ENCODE measurements at places on chromosomes 16 and 17.

- H3K4me1 ChIP-seq, result peaks cover 30% of the 10 kb centered on the region
- no peaks in the 10 kb centered on the region for H3K36me3 ChIP-seq
- H3K27me3 ChIP-seq, result no peaks in the 10 kb centered on the region
- DNase-seq, result no peak
- peak overlapping the region; percentile 95 for H3K27ac ChIP-seq
Observed at GRCh38 chr17:81341516-81342268, 46.6 kb upstream of the SLC38A10 start.

- DNase-seq, result no peak
- no peak overlapping the region for H3K4me3 ChIP-seq
Observed at GRCh38 chr16:82146957-82147356, 23.1 kb downstream of the MPHOSPH6 start.

DNA sequence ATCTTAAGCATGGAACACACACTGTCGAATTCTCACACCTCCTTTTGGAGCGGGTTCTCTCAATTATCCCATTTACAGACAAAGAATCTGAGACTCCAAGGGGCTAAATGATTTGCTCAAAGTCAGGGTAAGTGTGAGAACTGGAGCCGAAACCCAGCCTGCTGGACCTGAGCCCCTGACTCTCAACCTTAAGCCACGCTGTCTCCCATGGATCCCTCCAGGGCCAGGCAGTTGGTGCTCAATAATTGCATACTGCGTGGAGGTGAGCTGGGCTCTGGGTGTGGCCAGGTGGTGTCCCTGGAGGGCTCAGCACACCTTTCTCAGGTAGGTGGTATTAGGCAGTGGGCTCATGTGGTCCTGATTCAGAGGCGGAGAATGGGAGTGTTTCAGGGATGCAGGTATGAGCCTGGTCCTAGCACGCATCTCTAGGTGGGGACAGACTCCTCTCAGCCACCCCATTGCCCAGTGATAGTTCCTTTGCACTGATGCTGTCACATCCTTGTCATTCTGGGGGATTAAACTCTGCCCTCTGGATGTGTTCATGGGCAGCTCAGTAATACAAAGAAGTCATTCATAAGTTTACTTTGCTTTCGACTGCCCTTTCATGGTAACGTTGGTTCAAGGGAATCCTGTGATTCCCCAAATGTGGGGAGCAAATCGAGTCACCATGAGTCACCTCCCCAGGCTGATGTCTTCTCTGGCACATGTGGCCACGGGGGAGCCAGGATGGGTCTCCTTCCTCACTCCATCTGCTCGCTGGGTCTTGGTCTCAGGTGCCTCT, 399.5 kb upstream of the TNRC6C start:
- H3K27me3 ChIP-seq, result peaks cover 46% of the 10 kb centered on the region
- peaks cover 17% of the 10 kb centered on the region for H3K4me1 ChIP-seq
- no peak overlapping the region for H3K27ac ChIP-seq
- H3K4me3 ChIP-seq, result no peak overlapping the region

GRCh38 chr16:2983706-2984136, 3.5 kb upstream of the PKMYT1 start:
- H3K27me3 ChIP-seq, result peaks cover 2% of the 10 kb centered on the region
- H3K4me3 ChIP-seq, result peak overlapping the region; percentile 38

DNA sequence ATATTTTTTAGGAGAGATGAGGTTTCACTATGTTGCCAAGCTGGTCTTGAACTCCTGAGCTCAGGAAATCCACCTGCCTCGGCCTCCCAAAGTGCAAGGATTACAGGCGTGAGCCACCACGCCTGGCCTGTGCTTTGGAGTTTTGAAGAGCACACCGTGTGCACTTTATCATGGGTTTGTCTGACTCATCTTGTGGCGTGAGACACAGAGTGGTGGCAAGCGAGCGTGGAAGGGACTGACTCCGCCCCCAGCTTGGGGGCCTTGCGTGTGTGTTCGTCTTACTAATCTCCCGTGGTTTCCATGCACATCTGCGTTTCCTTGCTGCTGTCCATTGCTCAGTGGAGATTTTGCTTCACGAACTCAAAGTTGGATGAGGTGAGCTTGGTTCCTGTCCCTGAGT, 22.9 kb downstream of the CRAMP1 start:
- H3K4me3 ChIP-seq, result no peak overlapping the region
- no peaks in the 10 kb centered on the region for H3K4me1 ChIP-seq
- no peaks in the 10 kb centered on the region for H3K27me3 ChIP-seq

DNA sequence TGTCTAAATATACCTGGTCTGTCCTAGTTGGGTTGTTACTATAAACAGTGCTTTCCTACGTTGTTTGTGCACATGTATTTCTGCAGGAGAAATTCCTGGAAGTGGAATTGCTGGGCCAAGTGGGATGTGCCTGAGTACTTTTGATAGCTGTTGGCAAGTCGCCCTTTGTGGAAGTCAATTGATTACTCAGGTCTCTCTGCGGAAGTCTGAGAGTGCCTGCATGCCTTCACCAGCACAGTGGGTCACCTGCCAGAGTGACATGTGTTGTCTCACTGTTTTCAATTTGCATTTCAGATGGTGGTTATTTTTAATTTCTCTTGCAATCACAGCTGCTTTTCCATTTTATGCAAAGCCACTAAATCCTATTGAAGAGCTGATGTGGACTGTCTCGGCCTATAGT, 2.3 kb upstream of the MVD start:
- DNase-seq, result no peak
- H3K4me3 ChIP-seq, result peak overlapping the region; percentile 44
- H3K4me1 ChIP-seq, result peaks cover 17% of the 10 kb centered on the region

- peaks cover 5% of the 10 kb centered on the region for H3K36me3 ChIP-seq
- H3K27me3 ChIP-seq, result no peaks in the 10 kb centered on the region
- no peak for DNase-seq
- H3K4me1 ChIP-seq, result no peaks in the 10 kb centered on the region
- H3K4me3 ChIP-seq, result no peak overlapping the region
Observed at GRCh38 chr16:70470927-70471341, 16.5 kb downstream of the FCSK start.

- H3K36me3 ChIP-seq, result peaks cover 35% of the 10 kb centered on the region
- H3K27me3 ChIP-seq, result no peaks in the 10 kb centered on the region
- H3K4me3 ChIP-seq, result no peak overlapping the region
- no peak overlapping the region for H3K27ac ChIP-seq
Observed at GRCh38 chr16:23668225-23668624, 10.5 kb upstream of the PLK1 start.

DNA sequence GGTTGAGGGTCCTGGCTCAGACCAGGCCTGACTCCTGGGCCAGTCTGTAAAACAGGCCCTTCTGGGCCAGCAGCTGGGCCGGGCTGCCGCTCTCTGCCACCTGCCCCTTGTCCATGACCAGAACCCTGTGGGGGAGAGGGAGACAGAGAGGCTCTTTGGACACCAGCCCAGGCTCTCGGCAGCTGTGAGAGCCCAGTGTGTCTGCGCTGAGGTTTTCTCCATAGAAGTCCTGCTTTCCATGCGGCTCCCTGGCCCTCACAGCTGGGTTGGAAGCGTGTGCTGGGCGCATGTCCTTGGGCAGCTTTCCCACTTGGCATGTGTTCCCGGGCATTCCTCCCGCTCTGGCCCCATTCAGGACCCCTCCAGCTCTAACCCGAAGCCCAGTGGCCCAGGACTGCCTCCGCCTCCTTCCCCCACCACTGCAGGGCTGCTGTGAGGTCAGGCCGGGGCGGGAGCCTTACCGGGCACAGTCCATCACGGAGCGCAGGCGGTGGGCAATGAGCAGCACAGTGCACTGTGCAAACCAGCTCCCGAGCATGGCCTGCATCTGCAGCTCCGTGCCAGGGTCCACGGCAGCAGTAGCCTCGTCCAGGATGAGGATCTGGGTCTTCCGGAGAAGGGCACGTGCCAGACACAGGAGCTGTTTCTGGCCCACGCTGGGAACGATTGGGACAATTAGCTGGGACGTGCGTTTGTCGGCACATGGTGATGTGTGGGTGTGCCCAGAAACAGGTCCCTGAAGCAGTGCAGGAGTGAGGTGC, 73.0 kb downstream of the ABCC6 start:
- no peaks in the 10 kb centered on the region for H3K36me3 ChIP-seq
- H3K4me1 ChIP-seq, result no peaks in the 10 kb centered on the region
- no peak for DNase-seq
- H3K27me3 ChIP-seq, result no peaks in the 10 kb centered on the region
- H3K27ac ChIP-seq, result no peak overlapping the region

- no peaks in the 10 kb centered on the region for H3K4me1 ChIP-seq
- H3K27ac ChIP-seq, result no peak overlapping the region
- no peaks in the 10 kb centered on the region for H3K36me3 ChIP-seq
- DNase-seq, result no peak
- no peak overlapping the region for H3K4me3 ChIP-seq
Observed at GRCh38 chr17:31479524-31479923, 88.0 kb downstream of the RAB11FIP4 start.

DNA sequence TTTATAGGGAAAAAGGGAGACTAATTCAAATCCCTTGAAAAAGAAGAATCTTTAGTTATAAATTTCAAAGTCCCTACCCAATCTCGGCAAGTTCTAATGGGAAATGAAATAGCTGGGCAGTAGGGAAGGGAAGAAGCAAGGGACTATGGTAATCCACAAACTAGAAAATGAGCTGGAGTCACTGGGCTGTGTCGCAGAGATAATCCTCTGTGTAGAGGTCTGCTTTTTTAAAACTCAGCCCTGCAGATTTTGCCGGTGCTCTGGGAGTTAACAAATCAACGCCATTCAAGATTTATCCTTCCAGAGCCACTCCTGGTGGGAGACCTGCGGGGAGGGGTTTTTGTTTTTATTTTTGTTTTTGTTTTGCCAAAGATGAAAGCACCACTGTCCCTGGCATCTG, 20.8 kb downstream of the SNX11 start:
- no peaks in the 10 kb centered on the region for H3K27me3 ChIP-seq
- H3K4me3 ChIP-seq, result no peak overlapping the region
- H3K27ac ChIP-seq, result no peak overlapping the region
- no peak for DNase-seq
- peaks cover 5% of the 10 kb centered on the region for H3K36me3 ChIP-seq

GRCh38 chr16:424033-424622, 1.3 kb upstream of the RAB11FIP3 start:
- H3K4me1 ChIP-seq, result peaks cover 29% of the 10 kb centered on the region
- peaks cover 16% of the 10 kb centered on the region for H3K27me3 ChIP-seq
- H3K4me3 ChIP-seq, result peak overlapping the region; percentile 76
- no peaks in the 10 kb centered on the region for H3K36me3 ChIP-seq
- DNase-seq, result no peak
- no peak overlapping the region for H3K27ac ChIP-seq

- H3K27ac ChIP-seq, result no peak overlapping the region
- H3K4me1 ChIP-seq, result no peaks in the 10 kb centered on the region
- no peak overlapping the region for H3K4me3 ChIP-seq
- no peaks in the 10 kb centered on the region for H3K27me3 ChIP-seq
- H3K36me3 ChIP-seq, result peaks cover 5% of the 10 kb centered on the region
Observed at GRCh38 chr17:82441691-82442487, 8.7 kb downstream of the CYBC1 start.

DNA sequence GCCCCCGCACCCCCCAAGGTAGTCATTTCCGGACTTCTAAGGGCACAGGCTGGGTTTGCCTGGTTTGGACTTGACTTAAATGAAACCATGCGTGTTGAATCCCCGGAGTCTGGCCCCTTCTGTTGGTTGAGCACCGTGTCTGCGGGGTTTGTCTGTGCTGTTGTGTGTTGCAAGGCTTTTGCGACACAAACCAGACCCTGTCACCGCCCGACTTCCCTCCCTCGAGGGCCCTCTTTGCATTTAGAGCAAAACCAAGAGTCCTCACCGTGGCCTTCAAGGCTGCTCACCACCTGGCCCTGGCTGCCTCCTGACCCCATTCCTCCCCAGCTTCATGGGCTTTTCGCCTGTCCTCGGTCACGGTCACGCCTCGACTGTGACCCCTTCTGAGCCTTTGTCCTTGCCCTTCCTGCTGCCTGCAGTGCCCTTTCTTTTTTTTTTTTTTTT, 7.4 kb downstream of the CRISPLD2 start:
- peaks cover 30% of the 10 kb centered on the region for H3K4me1 ChIP-seq
- peak overlapping the region; percentile 90 for H3K27ac ChIP-seq
- no peak for DNase-seq

- peak; percentile 65 for DNase-seq
- peaks cover 48% of the 10 kb centered on the region for H3K4me1 ChIP-seq
- peak overlapping the region; percentile 79 for H3K27ac ChIP-seq
- H3K4me3 ChIP-seq, result peak overlapping the region; percentile 9
Observed at GRCh38 chr16:31138621-31139578, 3.4 kb upstream of the PRSS8 start.

- peaks cover 6% of the 10 kb centered on the region for H3K36me3 ChIP-seq
- no peaks in the 10 kb centered on the region for H3K27me3 ChIP-seq
- no peak for DNase-seq
- H3K27ac ChIP-seq, result peak overlapping the region; percentile 56
Observed at GRCh38 chr16:85363881-85364280, 249.2 kb upstream of the GSE1 start.

GRCh38 chr17:48819466-48819865, 2.4 kb upstream of the TTLL6 start:
- no peak for DNase-seq
- no peak overlapping the region for H3K27ac ChIP-seq
- no peak overlapping the region for H3K4me3 ChIP-seq
- peaks cover 11% of the 10 kb centered on the region for H3K4me1 ChIP-seq
- peaks cover 49% of the 10 kb centered on the region for H3K27me3 ChIP-seq

DNA sequence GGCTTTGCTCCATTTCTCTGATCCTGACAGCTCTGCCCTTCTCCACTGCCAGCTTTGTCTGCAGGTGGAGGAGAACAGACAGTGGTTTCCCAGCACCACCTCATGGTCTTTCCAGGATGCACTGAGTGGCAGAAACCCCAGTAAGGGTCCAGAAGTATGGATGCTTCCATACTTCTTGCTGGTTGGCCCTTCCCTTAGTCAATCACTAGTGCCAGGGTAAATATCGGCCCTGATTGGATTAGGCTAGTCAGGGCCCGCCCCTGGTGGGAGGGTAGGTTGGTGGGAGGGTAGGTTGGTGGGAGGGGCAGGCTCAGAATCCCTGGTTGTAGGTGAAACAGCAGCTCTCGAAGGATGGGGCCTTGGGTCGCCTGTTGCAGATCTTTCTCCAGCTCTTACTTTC, 10.2 kb downstream of the RNF213 start:
- no peak for DNase-seq
- H3K27ac ChIP-seq, result no peak overlapping the region
- no peaks in the 10 kb centered on the region for H3K27me3 ChIP-seq
- H3K4me3 ChIP-seq, result no peak overlapping the region

- H3K4me1 ChIP-seq, result peaks cover 11% of the 10 kb centered on the region
- DNase-seq, result no peak
- H3K27me3 ChIP-seq, result no peaks in the 10 kb centered on the region
- peaks cover 9% of the 10 kb centered on the region for H3K36me3 ChIP-seq
- no peak overlapping the region for H3K27ac ChIP-seq
Observed at GRCh38 chr16:48271728-48272127, 24.4 kb upstream of the ABCC11 start.

DNA sequence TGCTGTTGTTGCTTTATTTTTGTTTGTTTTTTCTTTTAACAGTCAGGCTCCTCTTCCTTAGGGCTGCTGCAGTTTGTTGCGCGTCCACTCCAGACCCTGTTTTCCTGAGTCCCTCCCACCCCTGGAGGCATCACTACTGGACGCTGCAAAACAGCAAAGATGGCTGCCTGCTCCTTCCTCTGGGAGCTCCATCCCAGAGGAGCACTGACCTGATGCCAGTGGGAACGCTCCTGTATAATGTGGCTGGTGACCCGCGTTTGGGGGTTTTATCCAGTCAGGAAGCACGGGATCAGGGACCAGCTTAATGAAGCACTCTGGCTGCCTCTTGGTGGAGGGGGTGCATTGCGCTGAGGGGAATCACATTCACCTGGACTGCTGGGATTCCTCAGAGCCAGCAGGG, 1005.6 kb downstream of the CDH8 start:
- no peaks in the 10 kb centered on the region for H3K4me1 ChIP-seq
- H3K36me3 ChIP-seq, result no peaks in the 10 kb centered on the region
- no peak overlapping the region for H3K4me3 ChIP-seq
- H3K27ac ChIP-seq, result no peak overlapping the region
